Stimulated activated CD4-positive, alpha-beta T cell treated with anti-CD3 and anti-CD28 coated beads, Interleukin-4, amount 100 ng/mL, for 48 hours (primary cell): ENCODE measurements at places on chromosomes 6 and 20.

- DNase-seq: no peak
Observed at GRCh38 chr20:53210931-53211330, 238.8 kb downstream of the TSHZ2 start.

DNA sequence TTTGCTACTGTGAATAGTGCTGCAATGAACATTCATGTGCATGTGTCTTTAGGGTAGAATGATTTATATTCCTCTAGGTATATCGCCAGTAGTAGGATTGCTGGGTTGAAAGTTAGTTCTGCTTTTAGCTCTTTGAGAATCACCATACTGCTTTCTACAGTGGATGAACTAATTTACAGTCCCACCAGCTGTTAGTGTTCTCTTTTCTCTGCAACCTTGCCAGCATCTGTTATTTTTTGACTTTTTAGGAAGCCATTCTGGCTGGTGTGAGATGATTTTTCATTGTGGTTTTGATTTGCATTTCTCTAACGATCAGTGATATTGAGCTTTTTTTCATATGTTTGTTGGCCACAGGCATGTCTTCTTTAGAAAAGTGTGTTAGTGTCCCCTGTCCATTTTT, 40.0 kb downstream of the PLG start:
- DNase-seq: no peak

- no peak for DNase-seq
Observed at GRCh38 chr6:43428874-43429273, 1.5 kb downstream of the ABCC10 start.

- no peak for DNase-seq
Observed at GRCh38 chr20:56467968-56468315, 485 bp upstream of the RTF2 start.

DNA sequence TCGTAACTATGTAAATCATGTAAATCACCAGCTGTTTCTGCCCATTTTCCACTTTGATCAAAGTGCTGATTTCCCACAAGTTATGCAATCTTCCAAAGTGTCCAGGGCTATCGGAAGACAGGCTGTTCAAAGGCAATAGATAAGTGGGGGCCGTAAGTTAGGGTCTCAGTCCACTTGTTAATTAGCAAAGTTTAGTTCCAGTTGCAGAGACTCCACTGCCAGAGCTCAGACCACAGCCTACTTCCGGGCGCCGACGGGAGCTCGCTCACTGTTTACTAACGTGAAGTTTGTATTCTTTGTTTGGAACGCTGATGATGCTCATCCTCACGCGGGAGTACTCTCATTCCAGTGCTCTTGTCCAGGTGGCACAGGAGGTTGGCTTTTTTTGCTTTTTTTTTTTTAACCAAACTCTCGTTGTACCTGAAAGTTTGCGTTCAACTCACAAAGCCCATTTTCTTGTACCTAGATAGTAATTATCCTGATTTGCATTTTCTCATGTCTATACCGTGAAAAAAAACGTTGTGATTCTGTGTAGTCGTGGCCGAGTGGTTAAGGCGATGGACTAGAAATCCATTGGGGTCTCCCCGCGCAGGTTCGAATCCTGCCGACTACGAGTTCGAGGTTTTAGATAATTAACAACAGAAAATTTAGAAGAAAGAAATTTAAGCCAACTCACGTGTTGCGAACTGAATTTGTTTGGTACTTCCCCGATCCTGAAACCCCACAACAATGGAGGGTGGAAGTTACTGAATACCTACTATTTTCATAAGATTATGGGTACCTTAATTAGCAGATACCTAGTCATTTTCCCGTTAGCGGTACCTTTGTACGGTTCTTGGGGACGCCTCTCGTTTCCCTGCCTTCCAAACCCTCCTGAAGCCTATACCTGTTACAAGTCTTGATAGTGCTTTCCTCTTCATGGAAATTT, 29.9 kb upstream of the ZNF184 start:
- peak; percentile 71 for DNase-seq

- no peak for DNase-seq
Observed at GRCh38 chr20:5786930-5787795, 37.0 kb downstream of the SHLD1 start.

GRCh38 chr20:56222201-56222600, 26.3 kb upstream of the MC3R start:
- DNase-seq: no peak

DNA sequence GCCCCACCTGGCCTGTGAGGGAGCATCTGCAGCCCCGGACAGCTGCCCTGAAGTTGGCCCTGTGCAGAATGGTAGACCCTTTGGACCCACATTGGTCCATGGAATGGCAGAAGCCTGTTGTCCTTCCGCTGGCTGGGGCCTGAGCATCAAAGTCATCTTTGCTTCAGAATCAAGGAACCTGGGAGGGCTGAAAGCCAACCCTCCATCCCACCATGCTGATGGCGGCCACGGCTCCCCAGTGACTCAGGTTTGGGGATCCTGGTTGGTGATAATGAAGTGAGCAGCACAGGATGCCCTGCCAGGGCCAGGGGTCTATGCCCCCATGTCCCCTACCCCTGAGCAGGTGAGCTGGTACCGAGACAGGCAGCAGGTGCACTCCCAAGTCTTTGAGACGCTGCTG, 52.8 kb downstream of the YTHDF1 start:
- DNase-seq: no peak

DNA sequence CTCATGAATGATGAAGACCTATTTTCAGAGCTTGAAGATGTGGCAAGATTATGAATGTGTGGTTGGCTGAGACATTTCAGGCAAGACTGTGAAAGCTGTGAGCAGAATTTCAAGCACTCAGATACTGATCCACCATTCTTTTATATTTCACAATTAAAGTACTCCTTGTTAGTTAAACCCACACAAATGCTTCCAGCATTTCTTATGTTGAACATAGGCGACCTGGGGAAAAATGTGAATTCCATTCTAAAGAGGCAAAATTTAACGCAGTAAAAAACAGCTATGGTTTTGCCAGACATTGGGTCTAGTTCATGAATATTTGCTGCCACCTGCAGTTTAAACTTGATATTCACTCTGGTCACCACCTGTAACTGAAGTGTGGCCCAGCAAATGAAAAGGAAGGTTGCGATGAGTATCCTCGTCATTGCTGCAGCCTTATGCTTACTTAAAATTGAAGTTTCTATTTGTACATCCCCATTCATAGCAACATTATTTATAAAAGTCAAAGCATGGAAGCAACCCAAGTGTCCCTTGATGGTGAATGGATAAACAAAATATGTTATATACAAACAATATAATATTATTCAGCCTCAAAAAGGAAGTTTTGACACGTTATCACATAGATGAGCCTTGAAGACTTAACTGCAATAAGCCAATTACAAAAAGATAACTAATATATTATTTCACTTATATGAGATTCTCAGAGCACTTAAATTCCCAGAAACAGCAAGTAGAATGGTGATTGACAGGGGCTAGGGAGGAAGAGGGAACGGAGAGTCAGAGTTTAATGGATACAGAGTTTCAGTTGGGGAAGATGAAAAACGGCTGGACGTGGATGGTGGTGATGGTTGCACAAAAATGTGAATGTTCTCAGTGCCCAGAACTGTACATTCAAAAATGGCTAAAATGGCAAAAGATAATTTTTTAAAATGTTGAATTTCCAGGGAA, 32.4 kb upstream of the FAM184A start:
- DNase-seq: no peak

DNA sequence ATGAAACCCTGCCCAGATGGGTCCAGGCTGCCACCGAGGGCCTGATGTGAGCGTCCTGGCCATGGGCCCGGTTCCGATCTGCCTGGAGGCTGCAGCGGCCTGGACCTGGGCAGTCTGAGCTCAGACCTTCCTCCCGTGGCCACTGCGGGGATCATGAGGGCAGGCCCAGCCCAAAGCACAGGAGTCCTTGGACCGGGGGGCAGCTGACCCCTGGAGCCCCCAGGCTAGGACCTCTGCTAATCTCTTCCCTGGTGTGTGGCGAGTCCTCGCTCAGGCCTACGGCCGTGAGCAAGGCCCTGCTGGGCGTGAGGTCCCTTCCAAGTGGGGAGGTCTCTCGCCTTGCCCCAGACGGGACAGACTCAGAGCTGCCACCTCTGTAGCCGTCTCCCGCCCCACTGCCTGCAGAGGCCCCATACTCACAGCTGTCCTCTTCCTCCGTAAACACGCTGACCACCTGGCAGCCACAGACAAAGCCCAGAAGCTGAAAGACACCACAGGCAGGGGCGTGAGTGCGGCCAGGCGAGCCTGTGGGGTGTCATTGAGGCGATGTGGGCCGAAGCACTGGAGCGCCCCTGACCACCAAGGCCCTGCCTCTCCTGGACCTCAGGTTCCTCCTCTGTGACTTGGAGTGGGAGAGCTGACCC, 8.0 kb downstream of the BIRC7 start:
- no peak for DNase-seq

- no peak for DNase-seq
Observed at GRCh38 chr20:33110147-33110825, 30.8 kb downstream of the BPIFB4 start.

DNA sequence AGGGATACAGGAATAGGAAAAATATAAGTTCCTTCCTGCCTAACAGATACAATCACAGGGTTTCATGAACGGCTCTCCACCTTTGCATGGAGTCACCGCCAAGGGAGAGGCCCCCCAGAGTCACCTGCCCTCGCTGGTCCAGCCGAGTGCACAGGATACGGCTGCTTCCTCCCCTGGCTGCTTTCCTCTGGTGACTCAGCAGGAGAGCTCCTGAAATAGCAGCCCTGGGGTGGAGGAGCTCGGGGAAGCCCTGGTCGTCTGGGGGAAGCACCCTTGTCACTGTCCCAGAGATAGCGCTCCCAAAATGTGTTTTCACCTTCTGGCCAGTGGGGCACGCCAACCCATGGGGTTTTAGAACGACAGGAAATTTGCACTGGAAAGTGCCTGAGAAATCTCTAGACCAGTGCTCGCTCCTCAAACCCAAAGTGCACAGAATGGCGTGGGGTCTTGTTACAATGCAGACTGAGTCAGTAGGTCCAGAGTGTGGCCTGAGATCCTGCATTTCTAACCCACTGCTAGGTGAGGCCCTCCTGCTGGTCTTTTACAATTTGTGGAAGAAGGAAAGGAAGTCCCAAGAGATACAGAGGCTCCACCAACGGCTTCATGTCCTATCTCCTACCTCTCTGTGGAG, 35.9 kb upstream of the FAM50B start:
- DNase-seq: no peak

- no peak for DNase-seq
Observed at GRCh38 chr6:148383658-148384368, 41.2 kb downstream of the SASH1 start.

DNA sequence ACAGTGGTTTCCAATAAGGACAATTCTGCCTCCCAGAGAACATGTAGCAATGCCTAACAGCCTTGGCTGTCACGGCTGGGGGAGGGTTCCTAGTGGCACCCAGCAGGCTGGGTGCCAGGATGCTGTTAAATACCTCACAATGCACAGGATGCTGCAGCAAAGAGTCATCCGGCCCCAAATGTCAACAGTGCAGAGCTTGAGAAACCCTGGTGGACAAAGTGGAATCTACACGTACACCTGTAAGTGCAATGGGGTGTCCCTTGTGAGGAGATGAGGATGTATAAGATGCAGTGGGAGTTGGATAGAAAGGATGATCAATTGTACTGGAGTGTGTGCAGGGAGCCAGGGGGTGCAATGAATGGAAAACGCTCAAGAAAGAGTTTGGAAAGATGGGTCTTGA, 142.4 kb downstream of the FNDC1 start:
- no peak for DNase-seq

DNA sequence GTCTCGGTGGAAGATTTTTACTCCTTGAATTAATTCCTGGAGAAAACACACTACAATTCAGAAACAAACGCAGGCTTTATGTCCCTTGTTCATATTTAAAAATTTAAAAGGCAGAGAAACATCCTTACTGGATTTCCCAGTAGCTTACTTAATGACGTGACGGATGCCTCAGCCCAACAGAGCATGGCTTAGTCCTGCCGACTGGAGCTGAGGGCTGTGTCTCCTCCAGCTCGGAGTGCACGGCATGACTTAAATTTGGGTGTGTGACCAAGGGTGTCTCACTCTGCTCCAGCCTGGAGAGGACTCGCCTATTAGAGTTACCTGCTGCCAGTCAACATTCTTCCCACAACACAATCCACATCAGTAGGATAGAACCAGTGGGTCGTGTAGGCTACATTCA, 107.1 kb downstream of the PSMB1 start:
- no peak for DNase-seq

- DNase-seq: no peak
Observed at GRCh38 chr20:15515691-15516090, 1057.6 kb downstream of the KIF16B start.

DNA sequence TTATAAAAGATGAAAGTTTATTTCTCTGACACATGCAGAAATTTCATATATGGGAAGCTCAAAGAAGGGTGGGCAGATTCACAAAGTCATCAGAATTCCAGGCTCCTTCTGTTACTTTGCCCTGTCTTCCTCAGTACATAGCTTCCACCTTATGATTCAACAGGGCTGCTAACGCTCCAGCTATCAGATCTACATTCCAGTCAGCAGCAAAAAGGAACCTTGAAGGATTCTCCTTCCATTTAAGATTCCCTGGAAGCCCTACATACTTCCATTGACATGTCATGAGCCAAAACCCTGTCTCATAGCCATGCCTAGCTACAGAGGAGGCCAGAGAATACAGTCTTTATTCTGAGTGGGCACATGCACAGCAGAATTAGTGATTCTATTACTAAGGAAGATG, 103.3 kb downstream of the NCR2 start:
- DNase-seq: no peak

GRCh38 chr6:144211160-144211559, 60.8 kb downstream of the STX11 start:
- DNase-seq: no peak

DNA sequence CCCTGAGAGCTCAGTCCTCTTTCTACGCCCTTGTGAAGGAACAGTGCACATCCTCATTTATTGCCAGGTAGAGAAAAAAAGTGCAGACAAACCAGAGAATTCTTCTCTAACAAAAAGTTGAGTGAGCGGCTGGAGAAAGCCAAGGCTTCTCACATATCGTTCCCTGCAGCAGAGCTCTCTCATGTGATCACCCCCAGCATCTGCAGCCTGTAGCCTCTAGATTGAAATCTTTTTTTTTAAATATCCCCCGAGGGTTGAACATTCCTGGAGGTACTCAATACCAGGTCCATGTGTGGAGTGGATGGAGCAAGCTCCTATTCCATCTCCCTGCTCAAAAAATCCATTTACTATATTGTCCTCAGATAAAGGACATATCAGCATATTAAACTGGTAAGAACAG, 22.9 kb upstream of the ZNF133 start:
- no peak for DNase-seq

- DNase-seq: no peak
Observed at GRCh38 chr6:85004361-85004995, 240.1 kb upstream of the TBX18 start.

DNA sequence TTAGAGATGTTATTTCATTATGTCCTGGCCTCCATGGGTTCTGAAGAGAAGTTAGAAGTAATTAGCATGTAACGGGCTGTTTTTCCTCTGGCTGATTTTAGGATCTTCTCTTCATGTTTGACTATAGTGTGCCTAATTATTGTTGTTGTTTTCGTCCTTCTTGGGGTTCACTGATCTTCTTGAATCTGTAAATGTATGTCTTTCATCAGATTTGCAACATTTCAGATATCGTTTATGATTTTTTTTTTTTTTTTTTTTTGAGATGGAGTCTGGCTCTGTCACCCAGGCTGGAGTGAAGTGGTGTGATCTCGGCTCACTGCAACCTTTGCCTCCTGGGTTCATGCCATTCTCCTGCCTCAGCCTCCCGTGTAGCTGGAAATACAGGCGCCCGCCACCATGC, 246.7 kb downstream of the TFAP2C start:
- DNase-seq: no peak
